CD4-positive, alpha-beta T cell treated with Interleukin-17A for 1 hour (primary cell): ENCODE measurements at places on chromosomes 12 and 14.

- DNase-seq, result no peak
Measured at GRCh38 chr12:22653075-22653474, 28.1 kb downstream of the ETNK1 start.

GRCh38 chr12:102876883-102877282, 40.2 kb downstream of the PAH start:
- DNase-seq, result no peak

GRCh38 chr14:59282378-59282765, 93.9 kb downstream of the DAAM1 start:
- no peak for DNase-seq

- DNase-seq, result no peak
Measured at GRCh38 chr12:93536766-93537488, 35.5 kb upstream of the SOCS2 start.

DNA sequence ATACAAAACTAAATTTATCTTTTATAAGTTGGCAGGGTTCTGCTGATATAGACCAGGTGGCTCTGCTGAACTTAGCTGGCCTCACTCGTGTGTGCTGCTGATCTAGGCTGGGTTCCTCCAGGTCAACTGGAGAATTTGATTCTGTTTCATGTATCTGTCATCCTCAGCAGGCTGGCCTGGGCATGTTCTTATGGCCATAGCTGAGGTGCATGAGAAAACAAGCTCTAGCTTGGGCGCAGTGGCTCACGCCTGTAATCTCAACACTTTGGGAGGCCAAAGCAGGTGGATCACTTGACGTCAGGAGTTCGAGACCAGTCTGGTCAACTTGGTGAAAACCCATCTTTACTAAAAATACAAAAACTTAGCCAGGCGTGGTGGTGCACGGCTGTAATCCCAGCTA, 24.3 kb upstream of the BCL2L14 start:
- no peak for DNase-seq

GRCh38 chr12:43155376-43155775, 396.6 kb downstream of the ADAMTS20 start:
- no peak for DNase-seq

- no peak for DNase-seq
Measured at GRCh38 chr12:96769400-96769799, 137.7 kb upstream of the NEDD1 start.

DNA sequence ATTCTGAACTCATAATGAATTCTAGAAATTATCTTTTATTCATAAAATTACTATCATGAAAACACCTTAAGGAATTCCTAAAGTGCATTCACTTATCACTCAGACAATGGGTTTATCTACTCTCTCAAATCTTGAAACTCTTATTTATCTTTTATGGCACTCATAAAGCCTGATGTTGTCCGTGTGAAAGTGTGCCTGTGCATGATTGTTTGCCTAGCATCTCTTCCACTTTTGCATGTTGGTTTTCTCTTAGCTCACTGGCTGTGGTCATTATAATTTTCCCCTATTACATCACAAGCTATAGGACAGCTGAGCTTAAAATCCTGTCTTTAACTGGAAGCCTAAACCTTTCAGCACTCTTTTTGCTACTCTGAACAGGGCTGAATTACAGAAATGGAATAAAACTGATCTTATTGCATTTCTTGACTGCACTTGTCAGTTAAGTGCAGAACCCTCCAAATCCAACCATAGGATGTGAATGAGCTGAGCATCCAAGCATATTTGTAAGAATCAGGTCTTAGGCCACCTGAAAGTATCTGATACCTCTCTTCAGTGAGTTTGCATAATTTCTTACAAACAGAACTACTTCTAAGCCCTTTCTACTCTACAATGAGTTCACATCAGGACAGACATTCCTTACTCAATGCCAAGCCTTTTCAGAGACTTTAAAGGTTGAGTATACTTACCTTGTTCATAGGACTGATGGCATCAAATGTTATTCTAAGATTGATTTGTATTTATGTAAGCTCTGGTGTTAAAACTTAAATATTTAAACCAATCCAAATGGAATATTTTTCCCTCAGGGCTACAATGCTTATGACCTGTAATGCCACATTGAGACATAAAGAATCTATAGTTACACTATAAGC, 221.2 kb upstream of the KITLG start:
- DNase-seq, result no peak

DNA sequence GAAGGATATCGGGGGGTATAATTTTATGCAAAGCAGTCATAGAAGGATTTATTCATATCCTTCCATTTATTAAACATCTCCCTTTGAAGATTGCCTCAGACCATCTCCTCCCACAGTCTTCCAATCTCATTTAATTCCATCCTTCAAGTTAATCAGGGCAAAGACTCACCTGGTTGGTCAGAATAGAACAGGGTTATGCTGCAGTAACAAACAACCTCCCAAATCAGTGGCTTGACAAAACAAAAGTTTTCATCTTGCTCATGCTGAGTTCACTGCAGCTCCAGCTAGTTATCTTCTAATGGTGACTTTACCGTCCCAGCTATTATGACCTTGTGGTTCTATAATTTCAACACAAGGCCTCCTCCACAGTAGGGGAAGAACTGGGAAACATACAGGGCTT, 48.8 kb upstream of the MTERF2 start:
- DNase-seq, result no peak

- no peak for DNase-seq
Measured at GRCh38 chr12:105292705-105293104, 37.8 kb upstream of the C12orf75 start.

- DNase-seq, result no peak
Measured at GRCh38 chr14:95255487-95255886, 64.2 kb downstream of the CLMN start.

DNA sequence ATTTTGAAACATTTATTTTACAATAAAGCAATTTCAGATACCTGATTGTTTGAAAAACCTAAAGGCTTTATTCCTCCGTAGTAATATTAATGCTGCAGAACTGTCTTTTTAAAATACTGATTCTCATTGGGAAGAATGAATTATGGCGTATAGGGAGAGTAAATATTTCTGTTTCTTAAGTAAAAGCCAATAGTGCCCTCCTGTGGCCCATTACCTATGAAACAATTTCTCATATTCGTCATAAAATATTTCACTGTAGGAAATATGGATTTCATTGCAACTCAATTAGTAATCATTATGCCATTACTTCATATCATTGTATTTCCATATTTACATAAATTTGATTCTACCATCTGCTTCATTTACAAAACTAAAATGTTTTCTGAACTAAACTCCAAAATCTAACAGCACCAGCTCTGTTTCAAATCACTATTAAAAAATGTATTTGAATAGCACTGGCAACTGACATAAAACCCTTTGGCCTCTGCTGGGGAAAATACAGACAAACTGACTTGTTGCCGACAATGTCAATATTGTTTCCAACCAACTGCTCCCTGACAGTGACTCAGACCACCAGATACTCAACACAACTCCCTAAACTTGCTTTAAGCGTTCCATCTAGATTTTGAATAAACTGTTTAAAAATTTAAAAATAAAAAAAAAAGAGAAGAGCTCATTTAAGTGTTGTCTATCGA, 290.3 kb downstream of the NAV3 start:
- no peak for DNase-seq

GRCh38 chr12:124469193-124469888, 98.1 kb downstream of the NCOR2 start:
- peak; percentile 57 for DNase-seq

- DNase-seq, result no peak
Measured at GRCh38 chr12:22858849-22859570, 234.0 kb downstream of the ETNK1 start.

DNA sequence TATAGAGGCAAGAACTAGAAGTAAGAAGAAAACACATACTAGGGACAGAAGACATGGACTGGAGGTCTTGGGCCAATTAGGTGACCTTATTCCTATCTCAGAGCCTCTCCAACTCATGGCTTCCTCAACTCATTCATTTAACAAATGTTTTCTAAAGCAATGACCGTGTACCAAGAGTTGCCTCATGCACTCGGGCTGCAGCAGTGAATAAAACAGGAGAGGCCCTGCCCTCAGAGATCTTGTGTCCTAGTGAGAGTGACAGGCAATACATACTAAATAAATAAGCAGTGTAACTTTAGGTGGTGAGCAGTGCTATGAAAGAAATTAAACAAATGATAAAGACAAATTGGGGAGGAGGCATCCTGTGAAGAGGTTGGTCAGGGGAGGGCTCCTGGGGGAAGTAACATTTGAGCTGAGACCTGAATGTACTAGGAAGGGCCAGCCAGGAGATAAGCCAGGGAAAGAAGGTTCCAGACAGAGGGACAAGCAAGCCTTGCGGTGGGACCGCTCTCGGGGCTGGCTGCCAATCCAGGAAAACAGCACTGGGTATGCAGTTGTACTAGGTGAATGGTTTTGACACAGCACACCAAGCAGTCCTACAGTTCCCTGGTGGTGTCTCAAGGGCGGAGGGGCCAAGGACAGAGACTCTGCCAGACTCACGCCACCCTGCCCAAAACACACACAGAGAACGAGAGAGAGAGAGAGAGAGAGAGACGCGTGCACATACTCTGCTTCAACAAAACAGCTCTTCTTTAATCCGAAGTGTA, 1.3 kb downstream of the NINJ2 start:
- no peak for DNase-seq

- no peak for DNase-seq
Measured at GRCh38 chr12:6281081-6281809, 29.2 kb upstream of the PLEKHG6 start.
